Vein endothelial cell (primary cell): ENCODE measurements at places on chromosomes 13 and 19. TPM values are rescaled to one million over a fixed set of nuclear protein-coding genes. Genes with fewer than 3 reads are reported as not detected.

The IGFL4 gene
- total RNA-seq, result not detected in 2 replicates

The ZNF431 gene
- 5.2 and 6.2 TPM in 2 replicates for total RNA-seq

The FXYD7 gene
- total RNA-seq, result not detected in 2 replicates

The PTPRH gene
- total RNA-seq, result 0.48 and 0.65 TPM in 2 replicates

The DAND5 gene
- not detected in 2 replicates for total RNA-seq

The C13orf42 gene
- not detected in 2 replicates for total RNA-seq

The STXBP2 gene
- total RNA-seq, result 29.4 and 29.8 TPM in 2 replicates

The GNG7 gene
- total RNA-seq, result 0.48 and 0.98 TPM in 2 replicates
